Cardiac septum (tissue), 1 donor: ENCODE measurements at places on chromosomes 7 and 10. TPM values are rescaled to one million over a fixed set of nuclear protein-coding genes. Genes with fewer than 3 reads are reported as not detected.

GIMAP4 gene
- total RNA-seq: 18.2 TPM

AP4M1 gene
- total RNA-seq: 13.7 TPM

RBP4 gene
- total RNA-seq: 2.1 TPM

OR2A5 gene
- total RNA-seq: not detected

GRM8 gene
- 0.30 TPM for total RNA-seq

AMPH gene
- 6.7 TPM for total RNA-seq

TUBB8 gene
- not detected for total RNA-seq

OR9A2 gene
- total RNA-seq: not detected

DNA sequence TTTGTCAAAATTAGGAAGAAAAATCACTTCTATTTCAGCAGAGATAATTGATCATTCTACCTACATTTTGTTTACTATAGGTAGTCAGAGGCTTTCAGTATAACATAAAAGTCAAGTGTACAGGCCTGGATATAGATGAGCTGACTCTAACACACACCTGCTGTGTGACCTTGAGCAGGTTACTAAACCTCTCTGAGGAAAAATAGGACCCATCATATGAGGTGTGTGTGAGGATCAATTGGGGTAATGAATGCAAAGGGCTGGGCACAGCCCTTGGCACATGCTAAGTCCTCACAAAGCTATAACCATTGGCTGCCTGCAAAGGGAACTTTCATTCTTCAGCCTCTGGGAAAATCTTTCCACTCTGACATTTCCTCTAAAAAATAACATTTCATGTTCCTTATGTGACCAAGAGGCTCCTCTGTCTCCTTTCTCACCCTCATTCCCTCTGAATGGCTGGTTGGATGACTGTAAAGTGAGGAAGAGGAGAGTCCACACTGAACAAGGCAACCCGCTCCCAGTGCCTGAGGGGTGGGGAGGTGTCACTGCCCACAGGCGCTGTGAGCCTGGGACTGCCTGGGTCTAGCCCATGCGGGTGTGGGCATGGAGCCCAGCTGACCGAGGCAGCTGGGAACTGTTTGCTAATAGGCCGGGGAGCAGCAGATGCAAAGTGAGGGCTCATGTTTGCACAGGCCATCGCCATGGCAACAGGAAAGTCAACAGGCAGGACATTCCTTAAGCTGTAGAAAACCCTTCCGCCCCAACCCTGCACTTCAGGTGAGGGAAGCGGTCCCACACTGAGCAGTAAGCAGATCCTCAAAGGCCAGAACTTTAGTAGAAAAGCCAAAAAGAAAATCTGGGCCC lies 36.8 kb downstream of the MYOF start:
- peak; percentile 82 for DNase-seq

DNA sequence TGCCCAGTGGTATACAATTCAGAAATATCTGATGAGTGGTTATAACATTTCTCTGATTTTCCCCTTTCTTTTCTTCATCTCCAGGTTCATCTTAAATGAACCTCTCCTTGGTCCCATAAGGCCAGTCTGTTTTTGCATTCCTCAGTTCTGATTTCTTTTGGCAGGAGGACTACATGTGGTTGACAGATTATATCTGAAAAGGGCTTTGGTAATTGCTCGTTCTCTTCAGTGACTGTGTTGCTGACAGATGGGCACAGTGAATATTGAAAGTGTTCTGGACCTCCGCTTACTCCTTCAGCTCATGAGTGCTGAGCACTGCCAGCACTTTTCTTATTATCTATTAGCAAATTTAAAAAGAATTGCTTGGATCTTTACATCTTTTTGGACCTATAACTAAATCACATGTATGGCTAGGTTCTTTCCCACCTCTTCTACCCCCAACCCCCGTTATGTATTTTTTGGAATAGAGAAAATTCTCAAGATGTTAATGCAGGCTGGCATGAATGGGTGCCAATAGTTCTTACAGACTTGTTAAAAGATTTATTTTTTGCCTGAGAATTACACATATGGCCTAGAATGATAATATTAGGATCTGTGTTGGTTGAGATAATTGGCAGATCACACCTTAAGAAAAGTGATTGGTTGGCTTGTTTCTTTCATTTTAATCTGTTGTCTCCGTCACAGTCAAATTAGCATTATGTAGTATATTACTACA lies 323.0 kb downstream of the EXOC4 start:
- DNase-seq: no peak

DNA sequence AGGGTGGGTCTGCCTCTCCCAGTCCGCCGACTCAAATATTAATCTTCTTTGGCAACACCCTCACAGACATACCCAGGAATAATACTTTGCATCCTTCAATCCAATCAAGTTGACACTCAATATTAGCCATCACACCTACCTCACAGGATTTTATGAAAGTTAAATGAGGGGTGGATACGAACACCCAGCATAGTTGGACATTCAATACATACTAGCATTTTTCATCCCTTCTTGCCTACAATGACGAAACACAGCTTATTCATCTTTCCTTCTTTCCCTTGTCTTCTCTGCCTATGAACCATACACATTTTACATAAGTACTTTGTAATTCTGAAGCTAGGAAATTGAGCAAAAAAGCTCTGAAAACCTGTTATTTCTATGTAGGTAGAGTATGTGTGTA lies 48.5 kb downstream of the EMX2 start:
- no peak for DNase-seq

- no peak for DNase-seq
These were observed 571.1 kb downstream of the IPMK start for GRCh38 chr10:57696641-57697040.

DNA sequence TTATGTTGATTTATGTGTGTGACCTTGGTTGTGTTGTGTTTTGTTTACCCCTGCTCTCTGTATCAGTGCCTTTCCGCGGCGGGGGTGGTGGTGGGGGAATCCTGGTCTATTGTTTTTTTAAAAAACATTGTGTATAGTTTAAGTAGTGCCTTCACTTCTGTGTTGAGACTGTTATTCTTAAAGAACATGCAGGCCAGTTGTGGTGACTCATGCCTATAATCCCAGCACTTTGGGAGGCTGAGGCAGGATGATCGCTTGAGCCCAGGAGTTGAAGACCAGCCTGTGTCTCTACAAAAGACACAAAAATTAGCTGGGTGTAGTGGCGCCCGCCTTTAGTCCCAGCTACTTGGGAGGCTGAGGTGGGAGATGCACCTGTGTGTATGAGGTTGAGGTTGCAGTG lies 429.0 kb upstream of the LRGUK start:
- DNase-seq: no peak

GRCh38 chr7:2523461-2523936 lies 3.9 kb downstream of the LFNG start:
- no peak for DNase-seq

GRCh38 chr10:35993591-35994515 lies 351.8 kb upstream of the FZD8 start:
- no peak for DNase-seq

DNA sequence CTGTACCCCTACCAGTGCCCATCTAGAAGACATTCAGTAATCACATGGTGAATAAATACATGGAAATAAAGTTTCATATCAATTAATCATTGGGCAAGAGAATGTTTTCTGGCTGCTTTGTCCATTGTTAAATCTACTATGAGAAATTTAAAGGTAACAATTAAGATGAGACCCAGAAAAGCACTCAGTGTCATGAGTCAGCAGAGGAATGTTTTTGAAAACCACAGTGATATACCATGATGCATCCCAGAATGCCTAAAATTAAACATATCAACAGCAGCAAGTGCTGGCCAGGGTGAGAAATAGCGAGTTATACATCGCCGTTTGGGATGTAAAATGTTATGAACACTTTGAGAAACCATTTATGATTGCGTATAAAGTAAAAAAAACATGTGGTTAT lies 825.3 kb upstream of the C7orf33 start:
- DNase-seq: no peak

DNA sequence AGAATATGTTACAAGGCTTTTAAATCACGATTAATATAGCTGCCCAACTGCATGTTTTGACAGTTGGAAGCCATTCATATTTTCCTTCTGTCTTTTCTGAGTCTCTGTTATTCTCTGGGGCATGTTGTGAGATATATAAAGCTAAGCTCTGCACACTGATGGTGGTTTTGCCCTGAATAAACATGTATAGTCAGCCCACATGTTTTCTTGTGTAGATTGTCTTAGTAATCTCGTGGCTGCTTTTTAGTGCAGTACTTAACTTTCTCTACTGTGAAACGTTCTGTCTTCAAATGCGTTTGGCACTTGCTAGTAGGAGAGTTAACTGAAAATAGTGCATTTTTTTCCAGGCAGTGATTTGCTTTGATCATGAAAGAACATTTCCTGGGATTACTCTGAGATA lies 268.5 kb downstream of the DNAJB9 start:
- DNase-seq: no peak

DNA sequence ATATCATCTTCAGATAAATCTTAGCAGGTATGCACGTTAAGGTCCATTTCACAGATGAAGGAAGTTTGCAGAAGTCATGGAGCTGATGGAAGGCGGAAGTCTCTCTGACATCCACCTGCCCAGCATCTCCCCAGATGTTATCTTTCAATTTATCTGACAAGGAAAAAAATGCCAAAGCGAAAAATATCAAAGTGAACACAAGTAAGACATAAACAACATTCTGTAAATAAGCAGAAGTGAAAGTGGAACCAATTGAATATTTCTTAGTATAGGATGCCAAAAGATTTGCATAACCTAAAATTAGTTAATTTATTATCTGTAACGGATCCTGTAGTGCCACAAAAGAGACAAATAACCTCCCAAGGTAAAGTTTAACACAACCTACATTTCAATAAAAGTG lies 73.6 kb upstream of the NEBL start:
- no peak for DNase-seq

DNA sequence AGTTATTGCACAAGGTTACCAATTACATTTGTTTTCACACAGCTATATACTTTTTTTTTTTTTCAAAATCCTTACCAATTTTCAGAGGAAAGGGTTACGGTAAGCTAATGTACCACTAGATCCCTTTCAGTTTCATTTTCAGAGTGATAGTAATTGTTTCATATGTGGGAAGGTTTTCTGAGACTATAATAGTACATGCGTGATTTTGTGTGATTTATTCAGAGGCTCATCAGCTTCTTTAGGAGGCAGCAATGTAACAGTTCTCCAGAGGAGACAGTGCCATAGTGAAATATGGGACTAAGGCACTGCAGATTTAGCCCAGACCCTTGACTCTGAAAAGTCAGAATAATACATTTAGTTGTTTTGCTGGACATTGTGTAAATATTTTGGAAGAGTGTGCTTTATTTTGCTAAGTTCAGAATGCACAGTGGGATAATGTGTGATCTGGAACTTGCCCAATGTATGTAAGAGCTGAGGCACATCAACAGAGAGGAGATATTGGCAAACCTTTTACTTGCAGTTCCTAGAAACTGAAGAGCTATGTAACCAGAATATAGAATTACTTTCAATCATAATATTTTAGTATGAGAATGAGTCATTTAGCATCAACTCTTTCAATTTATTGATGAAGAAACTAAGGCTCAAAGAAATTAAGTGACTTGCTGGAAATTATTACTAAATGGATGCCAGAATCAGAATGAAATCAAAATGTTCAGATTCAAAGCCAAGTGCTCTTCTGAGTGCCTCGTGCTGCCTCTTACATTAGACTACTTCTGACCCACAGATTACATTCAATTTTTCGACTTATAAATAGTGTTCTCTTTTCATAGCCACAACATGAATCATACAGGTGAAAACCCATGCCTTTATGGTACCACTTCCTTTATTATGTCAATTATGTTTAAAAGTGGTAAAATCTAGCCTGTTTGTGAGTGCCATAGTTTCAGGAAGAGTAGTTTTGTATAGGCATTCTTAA lies 207.7 kb upstream of the TEX47 start:
- DNase-seq: no peak

GRCh38 chr10:1169981-1170866 lies 114.0 kb downstream of the WDR37 start:
- DNase-seq: peak; percentile 36

DNA sequence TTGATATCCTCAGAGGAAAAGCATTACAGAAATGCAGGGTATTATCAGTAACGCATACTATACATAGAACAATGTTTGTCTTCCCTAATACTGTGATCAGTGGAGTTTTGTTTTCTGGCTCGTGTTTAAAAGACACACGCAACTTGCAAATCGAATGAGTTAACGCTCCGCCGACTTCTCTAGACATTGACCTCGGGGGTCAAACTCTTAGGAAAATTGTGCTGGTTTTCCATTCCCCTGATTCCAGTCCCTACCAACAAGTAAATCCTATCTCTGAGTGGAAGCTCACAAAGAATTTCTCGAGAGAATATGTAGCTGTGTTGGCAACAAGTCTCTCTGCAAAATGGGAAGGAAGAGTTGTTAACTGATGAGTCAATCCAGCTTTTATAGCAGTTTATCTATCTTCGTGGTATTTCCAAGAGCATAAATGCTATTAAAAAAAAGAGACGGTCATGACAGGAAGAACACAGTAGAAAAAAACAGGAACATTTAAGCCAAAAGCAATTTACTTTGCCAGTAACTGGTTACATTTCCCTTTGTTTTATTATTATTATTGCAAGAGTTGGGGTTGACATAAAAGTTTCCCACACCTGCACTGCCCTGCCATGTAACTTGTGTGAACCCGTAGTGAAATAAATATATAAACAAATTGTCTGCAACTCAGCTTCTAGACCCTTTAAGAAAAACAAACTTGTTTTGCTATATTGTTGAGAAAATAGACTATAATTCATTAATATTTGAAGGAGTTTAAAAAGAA lies 144.4 kb downstream of the ARID5B start:
- DNase-seq: no peak

- no peak for DNase-seq
These were observed 55.2 kb upstream of the TNRC18 start for GRCh38 chr7:5478568-5479430.

- DNase-seq: no peak
These were observed 34.4 kb downstream of the HECTD2 start for GRCh38 chr10:91444211-91445182.

- DNase-seq: peak; percentile 78
These were observed 285.6 kb downstream of the HGF start for GRCh38 chr7:81484261-81484660.

DNA sequence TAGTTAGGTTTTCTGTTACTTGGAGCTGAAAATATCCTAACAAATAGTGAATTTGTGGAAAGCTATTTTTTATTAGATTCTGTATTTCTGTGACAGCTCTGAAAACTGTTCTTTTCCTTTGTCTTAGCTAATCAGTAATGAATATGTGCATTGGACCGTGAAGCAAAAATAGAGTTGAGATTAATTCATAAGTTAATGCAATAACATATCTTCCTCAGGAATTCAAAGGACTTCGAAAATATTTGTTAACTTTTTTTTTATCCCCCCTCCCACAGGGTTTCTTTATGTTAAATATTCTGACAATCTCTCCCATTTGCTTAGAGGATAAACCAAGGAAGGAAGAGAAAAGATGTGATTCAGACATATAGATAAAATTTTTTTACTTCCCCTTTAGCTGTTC lies 101.4 kb downstream of the PODXL start:
- DNase-seq: no peak
